ENCODE measurements at places on chromosomes 4 and X.

- DNase-seq, result no peak
Observed at GRCh38 chr4:1074077-1074476, 39.3 kb downstream of the RNF212 start.

GRCh38 chrX:41604177-41604576, 84.6 kb upstream of the GPR34 start:
- DNase-seq, result no peak

GRCh38 chr4:54041933-54042332, 22.5 kb downstream of the CHIC2 start:
- DNase-seq, result no peak

GRCh38 chrX:121781991-121782390, 734.6 kb downstream of the GLUD2 start:
- DNase-seq, result no peak

DNA sequence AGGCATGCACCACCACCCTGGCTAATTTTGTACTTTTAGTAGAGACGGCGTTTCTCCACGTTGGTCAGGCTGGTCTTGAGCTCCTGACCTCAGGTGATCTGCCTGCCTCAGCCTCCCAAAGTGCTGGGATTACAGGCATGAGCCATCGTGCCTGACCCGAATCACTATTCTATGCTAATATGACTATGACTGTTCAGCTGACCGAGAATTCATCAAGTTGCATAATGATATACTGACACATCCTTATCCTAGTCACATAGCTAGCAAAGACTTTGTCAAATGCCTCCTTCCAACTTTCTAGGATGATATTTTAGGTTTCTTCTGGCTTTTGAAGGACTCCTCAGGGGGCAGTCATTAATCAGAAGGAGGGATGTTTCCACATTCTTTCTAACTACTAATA, 4.8 kb upstream of the GPM6B start:
- DNase-seq, result no peak

- peak; percentile 88 for DNase-seq
Observed at GRCh38 chr4:183241322-183241640, 78.8 kb downstream of the CLDN22 start.

DNA sequence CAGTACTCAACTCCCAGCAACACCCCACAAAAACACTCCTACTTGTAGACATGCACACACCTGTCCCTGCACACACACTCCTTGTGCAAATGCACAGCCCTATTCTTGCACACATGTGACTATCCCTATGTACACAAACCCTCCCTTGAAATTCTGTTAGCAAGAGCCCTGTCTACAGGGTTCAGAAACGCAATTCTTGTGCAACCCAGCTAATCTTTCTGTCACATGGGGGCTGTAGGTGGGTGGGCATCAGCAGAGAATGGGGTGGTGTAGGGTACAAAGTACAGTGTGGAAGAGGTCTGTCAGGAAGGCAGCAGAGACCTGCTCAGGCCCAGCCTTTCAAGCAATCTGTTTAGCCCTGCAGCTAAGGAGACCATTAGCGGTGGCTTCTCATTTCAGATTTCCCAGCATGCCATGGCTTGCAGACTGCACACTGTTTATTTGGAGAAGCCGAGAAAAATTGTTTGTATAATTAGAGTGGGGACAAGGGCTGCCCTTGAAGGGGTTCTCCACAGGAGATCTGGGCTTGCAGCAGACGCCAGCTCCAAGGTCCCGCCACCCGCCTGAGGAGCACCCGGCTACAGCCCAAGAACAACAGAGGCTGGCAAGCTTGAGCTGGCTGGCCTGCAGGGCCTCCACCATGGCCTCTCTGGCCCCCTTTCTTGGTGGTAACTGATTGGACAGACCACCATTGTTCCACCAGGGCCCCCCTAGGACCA, 144.0 kb upstream of the PJA1 start:
- DNase-seq, result no peak

- DNase-seq, result peak; percentile 76
Observed at GRCh38 chr4:74374561-74375327, 9.8 kb downstream of the EREG start.

GRCh38 chrX:71815121-71815905, 52.2 kb downstream of the CXorf49B start:
- no peak for DNase-seq

DNA sequence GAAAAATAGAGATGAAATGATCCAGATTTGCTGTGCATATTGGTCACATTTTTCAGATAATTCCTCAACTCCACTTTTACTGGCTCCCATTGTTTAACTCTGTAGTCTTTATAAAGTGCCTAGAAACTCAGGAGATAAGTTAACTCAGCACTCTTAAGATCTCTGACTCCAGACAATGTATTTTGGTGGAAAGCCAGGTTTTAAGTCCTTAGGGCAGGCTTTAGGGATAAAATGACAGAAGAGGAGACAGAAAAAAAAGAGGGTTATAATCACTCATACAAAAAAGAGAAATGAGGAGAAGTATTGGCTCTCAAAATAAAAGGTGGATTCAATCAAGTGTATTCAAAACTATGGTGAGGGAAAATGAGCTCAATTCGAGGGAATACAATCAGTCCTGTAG, 674.8 kb upstream of the INTU start:
- DNase-seq, result no peak

- no peak for DNase-seq
Observed at GRCh38 chrX:30270639-30271038, 23.7 kb downstream of the MAGEB1 start.

DNA sequence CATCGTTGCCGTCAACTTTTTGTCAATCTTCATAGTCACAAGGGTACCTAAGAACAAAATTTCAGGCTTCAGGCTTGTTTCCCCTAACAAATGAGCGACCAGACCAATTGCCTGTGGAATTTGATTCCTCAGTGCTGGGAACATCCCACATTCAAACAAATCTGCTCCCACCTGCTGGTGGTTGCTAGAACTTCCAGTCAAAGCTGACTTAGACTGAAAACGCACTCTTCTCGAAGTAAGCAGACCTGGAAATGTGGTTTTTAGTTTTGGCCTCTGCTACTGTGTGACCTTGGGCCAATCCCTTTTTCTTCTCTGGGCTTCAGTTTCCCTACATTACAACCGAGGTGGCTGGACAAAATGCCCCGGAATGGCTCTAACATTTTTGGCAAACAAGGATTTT, 1.8 kb upstream of the GABRQ start:
- peak; percentile 83 for DNase-seq

DNA sequence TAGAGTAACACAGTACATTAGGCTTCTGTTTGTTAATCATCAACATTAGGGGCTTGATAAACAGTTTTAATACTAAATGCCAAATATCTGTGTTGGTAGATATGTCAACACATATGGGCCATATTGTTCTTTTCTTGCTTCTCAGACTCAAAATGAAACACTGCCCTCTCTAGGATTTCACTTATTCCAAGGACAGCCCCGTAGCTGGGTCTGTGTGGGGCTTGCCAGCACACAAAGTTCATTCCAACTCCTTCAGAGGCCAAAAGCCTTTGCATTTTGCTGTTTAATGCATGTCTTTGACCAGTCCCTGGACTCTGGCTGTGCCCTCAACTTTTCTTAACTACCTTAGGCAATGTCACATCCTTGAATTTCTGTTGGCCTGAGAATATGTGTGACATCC, 102.0 kb upstream of the ZNF827 start:
- DNase-seq, result no peak

DNA sequence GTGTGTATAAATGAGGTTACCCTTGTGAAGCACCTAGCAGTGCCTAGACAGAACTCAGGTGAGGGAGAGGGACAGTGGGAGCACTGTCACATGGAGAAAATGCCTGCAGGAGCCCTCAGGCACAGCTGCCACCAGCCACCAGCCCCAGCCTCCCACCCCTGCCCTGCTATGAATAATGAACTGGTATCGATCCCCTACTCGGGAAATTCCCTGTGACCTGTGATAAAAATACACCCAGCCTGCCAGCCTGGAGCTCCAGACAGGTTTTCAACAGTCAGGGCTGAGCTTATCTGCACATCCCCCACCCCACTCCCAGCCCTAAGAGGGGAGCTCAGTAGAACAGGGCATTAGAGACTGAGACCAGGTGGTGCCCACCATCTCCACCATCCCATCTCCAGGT, 159.6 kb upstream of the PJA1 start:
- no peak for DNase-seq

DNA sequence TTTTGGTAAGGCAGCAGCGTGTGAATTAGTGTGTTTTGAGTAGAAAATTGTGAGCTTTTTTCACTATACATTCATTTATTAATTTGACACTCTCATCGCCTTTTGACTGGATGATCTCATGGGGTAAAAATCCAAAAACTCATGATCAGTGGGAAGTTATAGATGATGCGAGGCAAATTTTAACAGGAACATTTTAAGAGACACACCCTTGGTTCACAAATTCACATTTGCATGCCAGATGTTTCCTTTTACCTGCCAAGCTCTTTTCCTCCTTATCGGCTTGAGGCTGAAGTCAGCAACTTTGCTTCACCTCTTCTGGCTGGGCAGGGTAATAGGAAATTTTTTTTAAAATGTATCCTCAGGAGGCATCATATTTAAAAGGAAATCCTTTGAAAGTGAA, 318.0 kb upstream of the HS3ST1 start:
- DNase-seq, result peak; percentile 18

DNA sequence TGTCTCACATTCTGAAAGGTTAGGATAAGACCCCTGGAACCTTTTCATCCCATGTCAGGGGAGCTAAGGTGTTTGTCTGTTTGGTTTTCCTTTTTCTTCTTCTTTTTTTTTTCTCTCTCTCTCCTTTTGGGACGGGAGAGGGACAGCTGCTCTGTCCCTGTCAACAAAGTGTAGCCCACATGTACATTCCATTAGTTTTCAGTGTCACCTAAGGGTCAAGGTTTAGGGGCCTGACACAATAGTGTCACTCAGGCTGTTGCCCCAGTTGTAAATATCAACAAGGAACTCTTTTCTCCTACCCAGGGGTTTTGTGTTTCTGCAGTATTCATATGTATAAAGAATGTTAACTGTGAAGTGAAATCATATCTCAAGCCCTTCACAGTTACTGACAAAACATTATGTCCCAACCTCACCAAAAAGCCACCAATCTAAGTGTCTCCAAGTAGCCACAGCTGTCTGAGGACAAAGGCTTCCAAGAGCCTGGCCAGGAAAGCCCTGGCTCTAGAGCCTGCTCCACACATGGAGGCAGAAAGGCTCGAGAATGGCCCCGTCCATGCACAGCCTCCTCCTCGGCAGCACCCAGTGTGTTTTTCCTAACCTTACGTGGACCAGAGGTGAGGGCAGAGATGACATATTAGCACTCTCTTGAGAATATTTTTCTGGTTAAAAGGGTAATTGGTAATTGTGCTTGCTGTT, 9.4 kb downstream of the IRF2 start:
- no peak for DNase-seq

GRCh38 chrX:152313529-152314302, 137.4 kb downstream of the GABRA3 start:
- no peak for DNase-seq

- peak; percentile 97 for DNase-seq
Observed at GRCh38 chr4:76781698-76782595, 116.0 kb downstream of the SOWAHB start.

GRCh38 chr4:182188622-182189021, 54.6 kb upstream of the TENM3 start:
- DNase-seq, result peak; percentile 34

DNA sequence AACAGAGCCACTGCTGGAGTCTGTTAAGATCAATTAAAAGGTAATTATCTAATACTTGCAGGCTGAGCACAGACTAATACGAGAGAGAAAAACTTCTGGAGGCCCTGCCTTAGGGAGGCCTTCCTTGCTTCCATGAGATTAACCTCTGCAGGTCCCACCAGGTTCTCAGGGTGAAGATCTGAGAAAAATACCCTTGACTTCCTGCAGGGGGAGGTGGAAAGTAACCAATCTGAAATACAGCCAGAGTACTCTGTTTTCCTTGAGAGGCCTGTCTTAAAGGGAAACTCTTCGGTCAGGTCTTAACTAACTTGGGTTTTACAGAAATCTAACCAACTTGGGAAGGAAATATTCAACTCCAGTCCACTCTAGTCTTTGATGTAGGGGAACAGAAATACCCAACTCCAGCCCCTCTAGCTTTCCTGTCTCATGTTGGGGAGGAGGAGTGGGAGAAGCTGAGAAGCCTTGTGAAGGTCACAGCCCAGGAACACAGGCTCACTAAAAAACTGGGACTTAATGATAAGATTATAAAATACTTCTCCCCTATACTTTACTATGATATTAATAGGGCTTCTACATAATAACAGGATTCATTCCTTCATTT, 77.1 kb downstream of the TBCK start:
- peak; percentile 71 for DNase-seq

DNA sequence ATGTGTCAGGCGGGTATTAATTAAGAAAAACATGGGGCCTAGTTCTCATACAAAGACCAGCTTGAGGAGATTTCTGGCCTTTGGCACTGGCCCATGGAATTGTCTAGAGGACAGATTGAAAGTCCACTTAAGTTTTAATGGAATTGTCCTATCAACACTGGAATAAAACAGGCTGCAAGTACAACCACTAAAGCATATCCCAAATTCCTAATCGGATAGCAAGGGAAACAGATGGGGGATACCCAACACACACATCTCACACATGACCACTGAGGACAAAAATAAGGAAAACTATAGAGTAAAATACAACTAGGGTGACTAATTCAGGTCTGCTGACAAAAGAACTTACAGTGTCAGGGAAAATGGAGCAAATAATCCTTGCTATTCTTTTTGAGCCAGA, 167.8 kb downstream of the GASK1B start:
- DNase-seq, result no peak

GRCh38 chr4:81600520-81601357, 129.0 kb upstream of the RASGEF1B start:
- peak; percentile 26 for DNase-seq

- peak; percentile 37 for DNase-seq
Observed at GRCh38 chr4:101178731-101179130, 168.6 kb downstream of the PPP3CA start.

DNA sequence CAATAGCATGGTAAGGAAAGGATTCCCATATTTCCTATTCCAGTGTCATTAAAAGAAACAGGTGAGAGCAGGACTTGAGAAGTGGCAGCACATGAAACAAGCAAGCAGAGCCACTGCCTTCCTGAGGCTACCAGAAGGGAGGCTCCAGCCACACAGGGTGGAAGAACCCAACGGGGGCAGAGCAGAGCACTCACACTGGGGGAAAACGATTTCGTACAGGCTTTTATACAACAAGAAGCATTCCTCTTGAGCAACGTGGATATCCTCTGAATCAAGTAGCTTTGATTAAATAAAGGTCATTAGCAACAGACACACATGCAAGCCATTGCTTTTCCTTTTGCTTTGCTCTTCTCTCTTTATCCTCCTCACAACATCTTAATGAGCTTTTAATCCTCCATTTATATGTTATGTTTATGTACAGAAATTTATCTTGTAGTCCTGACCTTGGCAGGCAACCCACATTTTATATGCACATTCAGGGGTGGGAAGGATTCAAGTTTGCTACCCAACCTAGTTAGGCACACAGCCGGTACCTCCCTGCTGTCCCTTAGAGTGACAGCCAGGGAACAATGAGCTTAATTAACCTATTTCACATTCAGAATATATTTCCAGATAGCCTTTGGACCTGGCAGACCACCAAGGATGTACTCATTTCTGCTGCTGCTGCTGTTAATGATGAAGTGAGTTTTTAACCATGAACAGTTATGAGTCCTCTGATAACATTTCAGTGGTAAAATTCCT, 202.1 kb downstream of the ARHGAP24 start:
- DNase-seq, result peak; percentile 28

Measured in choroid plexus epithelial cell (primary cell).